ENCODE measurements at places on chromosomes 1 and 21. TPM values are rescaled to one million over a fixed set of nuclear protein-coding genes. Genes with fewer than 3 reads are reported as not detected.

GRCh38 chr1:64680599-64680998 is 64.3 kb upstream of the RAVER2 start:
- DNase-seq, result no peak

DNA sequence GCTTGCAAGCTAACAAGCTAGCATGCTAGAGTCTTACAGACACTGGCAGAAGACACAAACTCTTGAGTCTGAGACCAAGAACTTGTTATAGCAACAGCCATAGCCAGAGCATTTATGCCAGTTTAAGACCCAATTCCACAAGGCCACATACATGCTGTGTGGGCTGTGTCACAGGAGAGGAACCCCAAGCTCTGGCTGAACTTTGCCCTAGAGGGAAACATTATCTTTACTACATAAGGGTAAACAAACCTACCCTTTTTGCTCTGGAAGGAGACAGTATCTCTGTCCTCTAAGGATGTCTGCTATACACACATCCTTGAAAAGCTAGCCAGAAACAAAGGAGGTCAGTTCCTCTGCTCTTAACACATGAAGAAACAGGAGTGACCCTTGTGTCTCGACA is 70.3 kb downstream of the HSF2BP start:
- no peak for DNase-seq

- no peak for DNase-seq
Observed at GRCh38 chr1:184911103-184911745, 63.1 kb downstream of the NIBAN1 start.

DNA sequence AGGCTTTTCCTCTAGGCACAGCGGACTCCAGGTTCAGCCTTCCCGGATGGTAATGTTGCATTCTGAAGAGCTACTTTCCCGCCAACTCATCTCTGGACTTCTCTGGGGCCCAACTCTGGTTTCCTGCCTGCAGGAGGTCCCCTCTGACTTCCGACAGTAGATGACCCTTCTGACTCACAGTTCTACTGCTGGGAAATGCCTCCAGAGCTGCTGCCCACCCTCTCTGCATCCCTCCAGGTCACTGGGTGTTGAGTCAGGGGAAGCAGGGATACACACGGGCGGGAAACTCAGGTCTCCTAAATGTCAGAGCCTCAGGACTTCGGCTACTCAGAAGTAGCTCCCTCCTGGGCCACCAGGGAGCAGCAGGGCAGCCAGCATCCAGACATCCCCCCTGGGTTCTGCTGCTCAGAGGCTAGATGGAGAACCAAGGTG is 2.1 kb upstream of the KIF21B start:
- peak; percentile 30 for DNase-seq

DNA sequence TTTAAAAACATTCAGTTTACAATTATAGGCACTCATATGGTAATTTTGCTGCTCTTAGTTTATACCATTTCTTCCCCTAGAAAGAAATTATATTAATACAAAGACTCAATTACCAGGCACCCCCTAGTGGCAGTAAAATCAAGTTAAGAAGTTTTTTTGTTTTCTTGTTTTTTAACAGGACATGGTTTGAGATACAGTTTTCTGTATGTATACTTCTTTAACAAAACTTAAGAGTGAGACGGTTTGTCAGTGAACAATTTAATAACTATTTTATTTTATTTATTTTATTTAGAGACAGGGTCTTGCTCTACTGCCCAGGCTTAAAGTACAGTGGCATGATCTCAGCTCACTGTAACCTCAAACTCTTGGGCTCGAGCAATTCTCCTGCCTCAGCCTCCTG is 224.6 kb downstream of the FAF1 start:
- no peak for DNase-seq

DNA sequence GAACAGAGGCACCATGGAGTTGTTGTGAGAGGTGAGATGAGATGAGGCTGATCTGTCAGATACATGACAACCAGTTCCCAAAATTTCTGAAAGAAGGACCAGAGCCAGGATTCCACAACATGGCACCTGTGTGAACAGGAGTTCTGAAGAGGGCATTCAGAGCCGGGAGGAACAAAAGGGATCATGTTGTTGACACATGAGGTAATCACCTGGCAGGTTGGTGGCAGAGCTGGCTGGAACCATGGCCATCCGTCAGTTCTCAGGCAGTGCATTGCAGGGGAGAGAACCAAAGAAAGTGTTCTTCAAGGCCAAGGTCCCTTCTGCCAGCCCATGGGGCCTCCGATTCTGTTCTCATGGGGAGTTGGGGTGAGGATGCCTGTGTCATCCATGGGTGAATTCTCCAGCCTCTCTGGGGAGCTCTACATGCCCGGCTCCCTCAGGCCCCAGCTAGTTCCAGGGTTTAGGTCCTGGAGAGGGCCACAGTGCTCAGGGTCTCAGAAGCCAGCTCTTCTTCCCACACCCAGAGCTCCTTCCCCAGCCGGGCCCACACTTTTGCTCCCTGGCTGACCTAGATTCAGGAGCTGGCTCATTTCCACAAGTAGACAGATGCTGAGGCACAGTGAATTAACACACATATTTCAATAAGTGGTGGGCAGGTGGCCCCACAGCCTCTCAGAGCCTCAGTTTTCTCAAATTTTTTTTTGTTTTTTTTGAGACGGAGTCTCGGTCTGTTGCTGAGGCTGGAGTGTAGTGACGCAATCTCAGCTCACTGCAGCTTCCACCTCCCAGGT is 49.1 kb upstream of the CTPS1 start:
- DNase-seq, result no peak

DNA sequence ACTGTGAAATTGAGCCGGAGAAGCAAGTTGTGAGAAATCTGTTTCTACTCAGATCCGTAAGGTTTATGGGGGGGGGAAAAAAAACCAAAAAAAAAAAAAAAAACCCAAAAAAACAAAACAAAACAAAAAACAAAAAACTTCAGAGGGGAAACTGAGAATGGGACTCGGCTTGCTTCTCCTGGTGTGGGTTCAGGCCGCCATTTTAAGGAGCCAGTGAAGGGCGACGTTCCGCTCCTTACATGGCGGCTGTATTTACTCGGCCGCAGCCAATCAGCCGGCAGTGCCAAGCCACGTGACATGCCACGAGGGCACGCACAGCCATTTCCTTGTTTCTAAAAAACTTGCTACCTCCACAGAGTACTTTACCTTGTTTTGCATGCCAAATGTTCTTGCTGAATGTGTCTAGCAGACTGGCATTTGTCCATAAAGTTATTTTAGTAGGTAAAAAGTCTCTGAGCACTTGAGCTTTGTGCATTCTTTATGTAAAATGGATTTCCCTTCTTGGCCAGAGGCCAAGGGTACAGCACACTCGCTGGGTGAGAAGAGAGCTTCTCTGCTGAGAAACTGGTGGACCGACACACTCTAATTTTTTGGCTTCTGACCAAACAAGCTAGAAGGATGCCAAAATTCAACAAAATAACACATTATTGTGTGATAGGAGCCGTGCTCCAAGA is 101.8 kb downstream of the NFIA start:
- DNase-seq, result peak; percentile 38

LRP8 gene
- 61.1 TPM for total RNA-seq

BCAR3 gene
- 21.8 TPM for total RNA-seq

LCA5L gene
- total RNA-seq, result 1.4 TPM

IL10 gene
- not detected for total RNA-seq

FCER1G gene
- total RNA-seq, result 6.1 TPM

Measured in H4 (cell line).